ENCODE measurements at places on chromosomes 5 and 9.

DNA sequence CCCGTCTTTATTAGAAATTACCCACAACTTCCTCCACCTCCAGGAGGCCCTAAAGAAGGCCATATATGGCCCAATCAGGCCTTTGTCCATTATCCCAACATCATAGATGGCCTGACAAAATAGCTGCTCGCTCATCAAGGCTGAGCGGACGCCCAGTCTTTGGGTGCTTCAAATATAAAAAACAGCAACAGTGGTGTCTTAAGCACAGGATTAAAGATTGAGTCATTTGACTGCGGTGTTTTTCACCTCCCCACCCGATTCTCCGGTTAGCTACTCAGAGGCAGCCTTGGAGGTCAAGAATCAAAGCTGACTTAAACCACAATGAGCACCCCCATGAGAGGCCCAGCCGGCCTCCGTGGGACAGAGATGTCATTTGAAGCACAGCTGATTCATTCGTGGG, 18.8 kb downstream of the S1PR3 start:
- no peak for DNase-seq

DNA sequence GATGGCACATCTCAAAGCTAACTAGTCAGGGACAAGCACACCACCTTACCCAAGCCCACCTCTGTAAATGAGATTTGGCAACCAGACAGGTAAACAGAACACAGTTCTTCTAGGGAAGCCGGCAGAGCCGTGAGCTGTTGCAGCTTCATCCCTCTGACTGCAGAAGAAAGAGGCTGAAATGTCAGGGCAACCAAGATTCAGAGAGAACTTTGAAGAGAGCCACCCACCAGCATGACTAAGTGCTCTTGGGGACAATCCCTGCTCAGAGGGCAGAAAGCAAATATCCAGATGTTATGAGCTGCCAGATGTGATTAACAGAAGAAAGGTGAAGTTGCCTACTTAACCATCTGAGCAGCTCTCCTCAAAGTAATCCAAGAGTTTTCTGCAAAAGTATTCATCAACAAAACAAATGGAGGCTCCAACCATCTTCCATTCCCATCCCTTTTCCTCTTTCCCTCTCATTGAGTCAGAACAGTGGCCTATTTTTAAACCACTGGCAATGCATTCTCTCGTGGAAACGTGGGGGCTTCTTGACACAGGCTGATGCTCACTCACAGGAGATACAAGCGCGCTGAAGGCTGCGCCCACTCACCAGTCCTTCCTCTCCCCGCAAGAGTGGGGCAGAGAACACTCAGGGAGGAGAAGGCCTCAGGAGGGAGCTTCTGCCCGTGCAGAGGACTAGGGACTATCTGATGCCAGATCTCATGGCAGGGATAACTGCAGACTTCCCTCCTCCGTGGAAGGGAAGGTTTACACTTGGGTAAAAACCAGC, 57.1 kb downstream of the SLIT3 start:
- no peak for DNase-seq

GRCh38 chr5:59709346-59709821, 184.1 kb downstream of the PDE4D start:
- no peak for DNase-seq

GRCh38 chr9:117278020-117278419, 136.8 kb downstream of the ASTN2 start:
- no peak for DNase-seq

- no peak for DNase-seq
Observed at GRCh38 chr9:34121996-34122395, 4.5 kb downstream of the DCAF12 start.

GRCh38 chr9:751137-752051, 90.1 kb upstream of the DMRT1 start:
- DNase-seq: no peak

- no peak for DNase-seq
Observed at GRCh38 chr5:100826133-100826532, 76.9 kb downstream of the ST8SIA4 start.

Data from HT-29 (cell line).